Esophagus squamous epithelium (tissue), 5 donors: ENCODE measurements at places on chromosomes 1 and 21. TPM values are rescaled to one million over a fixed set of nuclear protein-coding genes. Genes with fewer than 3 reads are reported as not detected.
A peak's percentile ranks its signal among the peaks of the same experiment; 100 is the strongest.

GRCh38 chr1:36203554-36204346, 20.5 kb upstream of the THRAP3 start:
- no peak for DNase-seq

Gene CCDC185
- not detected for total RNA-seq

Gene WNT4
- 8.4 TPM for total RNA-seq

- DNase-seq, result no peak
These were observed 235.1 kb upstream of the B3GALT2 start for GRCh38 chr1:193421487-193421886.

Gene KRTAP21-2
- not detected for total RNA-seq

Gene GUCA2B
- total RNA-seq, result not detected

DNA sequence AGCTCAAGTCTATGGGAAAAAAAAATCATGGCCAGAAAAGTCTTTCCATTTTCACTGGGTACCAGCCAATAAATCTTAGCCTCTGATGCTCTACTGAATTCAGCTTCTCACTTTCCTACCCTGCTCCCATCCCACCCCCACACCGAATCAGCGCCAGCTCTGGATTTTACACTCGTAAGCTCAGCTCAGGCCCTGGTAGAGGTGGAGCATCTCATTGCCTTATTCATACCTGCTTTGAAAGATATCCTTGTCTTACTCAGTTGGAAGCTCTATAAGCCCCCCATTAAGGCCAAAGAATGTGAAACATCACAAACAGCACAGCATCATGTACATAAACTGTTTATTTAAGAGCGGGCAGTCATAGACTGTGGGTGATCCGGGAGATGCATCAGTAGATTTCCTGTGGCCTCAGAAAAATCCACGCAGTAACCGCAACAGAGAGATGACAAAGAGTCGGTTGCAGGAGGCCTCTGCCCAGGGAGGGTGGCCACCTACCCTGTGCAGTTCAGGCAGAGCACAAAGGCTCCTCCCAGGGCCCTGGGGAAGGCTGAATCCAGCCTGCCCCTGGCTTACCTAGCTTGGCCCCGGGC, 36.4 kb upstream of the ETS2 start:
- DNase-seq, result no peak

DNA sequence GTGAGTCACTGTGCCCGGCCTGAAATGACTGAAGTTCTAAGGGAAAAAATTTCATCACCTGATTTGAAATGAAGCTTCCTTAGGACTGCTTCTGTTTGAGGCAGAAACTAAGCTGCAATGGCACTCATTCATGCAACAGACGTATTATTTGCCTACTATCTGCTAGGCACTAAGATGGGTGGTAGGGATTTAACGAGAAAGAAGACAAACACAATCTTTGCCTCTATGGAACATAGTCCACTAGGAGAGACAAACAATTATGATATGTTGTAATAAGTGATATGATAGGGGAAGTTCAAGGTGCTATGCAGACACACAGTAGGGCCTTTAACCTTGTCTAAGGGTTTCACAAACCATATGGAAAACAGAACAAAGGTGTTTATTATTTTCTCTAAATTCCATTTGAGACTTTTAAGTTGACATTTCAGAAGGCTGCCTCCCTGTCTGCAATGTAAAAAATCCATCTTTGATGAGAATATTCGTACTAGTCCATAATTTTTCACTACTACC, 11.3 kb downstream of the LIX1L start:
- no peak for DNase-seq

Gene PODN
- 12.5 TPM for total RNA-seq

GRCh38 chr1:159829273-159829634, 2.6 kb downstream of the SLAMF8 start:
- no peak for DNase-seq

DNA sequence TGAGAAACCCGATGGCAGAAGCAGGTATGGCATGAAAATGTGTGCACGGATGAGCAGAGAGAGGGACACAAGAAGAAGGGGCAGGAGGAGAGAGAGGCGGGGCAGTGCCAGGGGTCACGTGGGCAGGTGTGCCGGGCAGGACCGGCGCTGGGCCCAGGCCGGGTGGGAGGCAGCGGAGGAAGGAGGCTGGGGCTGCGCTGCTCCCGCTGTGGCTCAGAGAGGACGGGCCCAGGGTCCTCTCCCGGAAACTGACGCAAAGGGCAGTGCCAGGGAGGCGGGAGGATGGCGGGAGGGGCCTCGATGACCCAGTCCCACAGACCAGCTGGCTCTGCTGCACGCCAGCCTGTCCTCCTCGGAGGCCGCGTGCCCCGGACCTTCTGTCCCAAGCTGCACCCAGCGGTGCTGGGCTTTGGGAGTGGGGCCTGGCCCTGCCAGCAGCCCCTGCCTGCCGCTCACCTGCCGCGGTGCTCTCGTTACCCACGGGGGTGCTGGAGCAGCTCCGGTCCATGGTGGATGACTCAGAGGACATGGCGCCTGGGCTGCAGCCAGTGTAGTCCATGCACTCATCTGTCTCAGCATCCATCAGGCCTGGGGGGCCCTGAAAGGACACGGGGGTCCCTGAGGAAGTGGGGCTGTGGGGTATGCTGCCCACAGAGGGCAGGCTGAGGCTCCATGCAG, 153.9 kb downstream of the CASZ1 start:
- DNase-seq, result no peak

DNA sequence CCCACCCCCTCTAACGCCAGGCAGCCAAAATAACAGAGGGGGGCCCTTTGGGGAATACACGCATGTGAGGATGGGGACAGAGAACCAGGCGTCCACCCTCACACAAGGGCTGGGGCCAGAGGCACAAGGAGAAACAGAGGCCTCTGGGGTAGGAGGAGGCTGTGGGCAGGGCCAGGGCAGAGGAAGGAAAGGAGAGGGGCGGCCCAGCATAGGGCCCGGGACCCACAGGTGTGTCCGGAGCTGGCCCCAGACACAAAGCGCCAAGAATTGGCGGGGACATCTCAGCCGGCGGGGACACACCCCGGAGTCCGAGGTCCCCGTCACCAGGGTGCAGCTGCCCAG, 6.7 kb downstream of the PLEKHG5 start:
- DNase-seq, result no peak

DNA sequence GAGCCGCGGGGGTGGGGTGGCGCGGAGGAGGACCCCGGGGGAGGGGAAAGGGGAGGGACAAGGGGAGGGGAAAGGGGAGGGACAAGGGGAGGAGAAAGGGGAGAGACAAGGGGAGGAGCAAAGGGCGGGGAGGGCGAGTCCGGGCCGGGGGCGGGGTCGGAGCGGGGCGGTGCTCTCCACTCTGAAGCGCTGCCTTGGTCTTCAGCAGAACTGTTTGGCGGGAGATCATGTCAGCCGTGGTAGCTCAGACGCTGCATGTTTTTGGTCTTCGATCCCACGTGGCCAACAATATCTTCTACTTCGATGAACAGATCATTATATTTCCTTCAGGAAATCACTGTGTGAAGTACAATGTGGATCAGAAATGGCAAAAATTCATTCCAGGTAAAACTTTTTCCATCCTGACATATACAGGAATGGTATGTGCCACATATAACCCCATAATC, 420 bp downstream of the CFAP57 start:
- DNase-seq, result peak; percentile 73
